Activated CD8-positive, alpha-beta memory T cell treated with anti-CD3 and anti-CD28 coated beads, Interleukin-2, amount 10 ng/mL, durations not matched to agents 7 days and 5 days (primary cell): ENCODE measurements at places on chromosomes 16 and 17. TPM values are rescaled to one million over a fixed set of nuclear protein-coding genes. Genes with fewer than 3 reads are reported as not detected.
A peak's percentile ranks its signal among the peaks of the same experiment; 100 is the strongest.

- peak; percentile 67 for DNase-seq
- H3K36me3 ChIP-seq: peaks cover 10% of the 10 kb centered on the region
- no peak overlapping the region for H3K4me3 ChIP-seq
- H3K4me1 ChIP-seq: peaks cover 17% of the 10 kb centered on the region
Observed at GRCh38 chr17:5019475-5019956, 15.7 kb downstream of the SLC52A1 start.

DNA sequence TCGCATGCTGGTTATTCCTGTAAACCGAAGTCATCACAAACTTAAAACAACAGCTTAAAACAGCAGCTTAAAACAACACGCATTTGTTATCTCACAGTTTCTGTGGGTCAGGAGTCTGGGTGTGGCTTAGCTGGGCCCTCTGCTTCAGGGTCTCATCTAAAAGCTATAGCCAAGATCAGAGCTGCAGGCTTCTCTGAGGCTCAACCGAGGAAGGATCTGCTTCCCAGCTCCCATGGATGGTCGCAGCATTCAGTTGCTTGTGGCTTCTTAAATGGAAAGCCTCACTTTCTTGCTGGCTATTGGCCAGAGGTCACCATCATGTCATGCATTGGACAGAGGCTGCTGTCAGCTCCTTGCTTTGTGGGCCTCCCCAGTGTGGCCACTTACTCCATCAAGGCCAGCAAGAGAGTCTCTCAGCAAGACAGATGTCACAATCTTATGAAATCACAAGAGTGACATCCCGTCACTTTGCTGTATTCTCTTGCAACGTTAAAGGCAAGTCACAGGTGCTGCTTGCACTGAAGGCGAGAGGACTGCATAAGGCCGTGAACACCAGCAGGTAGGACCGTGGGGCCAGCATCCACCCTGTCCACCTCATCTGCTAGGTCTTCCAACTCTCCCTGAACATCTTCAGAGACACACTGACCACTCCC, 117.9 kb upstream of the TNRC6C start:
- H3K4me3 ChIP-seq: no peak overlapping the region
- peaks cover 41% of the 10 kb centered on the region for H3K4me1 ChIP-seq
- H3K27me3 ChIP-seq: peaks cover 8% of the 10 kb centered on the region
- DNase-seq: no peak
- peaks cover 5% of the 10 kb centered on the region for H3K36me3 ChIP-seq

DNA sequence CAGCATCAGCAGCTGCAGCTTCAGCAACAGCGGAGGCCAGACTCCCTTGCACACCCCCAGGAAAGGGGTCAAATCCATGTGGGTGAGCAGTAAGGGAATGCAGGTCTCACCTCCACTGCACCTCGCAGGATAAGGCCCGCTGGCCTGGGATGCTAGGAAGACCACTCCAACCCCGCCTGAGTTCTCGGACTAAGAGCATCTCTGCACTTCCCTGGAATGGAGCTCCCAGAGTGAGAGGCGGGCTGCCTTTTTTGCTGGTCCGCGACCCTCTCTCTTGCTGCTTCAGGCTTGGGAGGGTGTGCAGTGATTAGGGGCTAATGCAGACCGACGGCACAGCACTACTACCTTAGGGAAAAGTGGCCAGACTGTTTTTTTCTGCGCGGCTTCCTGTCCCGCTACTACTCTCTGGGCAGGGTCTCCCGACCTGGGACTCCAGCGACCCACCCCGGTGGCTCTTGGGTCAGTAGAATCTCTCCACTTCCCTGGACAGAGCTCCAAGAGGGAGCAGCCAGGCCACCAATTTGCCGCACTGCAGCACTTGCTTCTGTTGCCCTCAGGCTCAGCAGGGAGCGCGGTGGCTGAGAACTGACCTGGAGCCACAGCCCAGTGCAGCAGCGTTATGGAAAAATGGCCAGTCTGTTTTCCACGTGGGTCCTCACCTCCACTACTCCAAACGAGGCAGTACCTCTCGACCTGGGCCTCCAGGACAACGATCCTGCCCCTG, 480.4 kb downstream of the CDH8 start:
- H3K4me3 ChIP-seq: no peak overlapping the region
- no peaks in the 10 kb centered on the region for H3K36me3 ChIP-seq
- H3K27me3 ChIP-seq: no peaks in the 10 kb centered on the region
- no peaks in the 10 kb centered on the region for H3K4me1 ChIP-seq

DNA sequence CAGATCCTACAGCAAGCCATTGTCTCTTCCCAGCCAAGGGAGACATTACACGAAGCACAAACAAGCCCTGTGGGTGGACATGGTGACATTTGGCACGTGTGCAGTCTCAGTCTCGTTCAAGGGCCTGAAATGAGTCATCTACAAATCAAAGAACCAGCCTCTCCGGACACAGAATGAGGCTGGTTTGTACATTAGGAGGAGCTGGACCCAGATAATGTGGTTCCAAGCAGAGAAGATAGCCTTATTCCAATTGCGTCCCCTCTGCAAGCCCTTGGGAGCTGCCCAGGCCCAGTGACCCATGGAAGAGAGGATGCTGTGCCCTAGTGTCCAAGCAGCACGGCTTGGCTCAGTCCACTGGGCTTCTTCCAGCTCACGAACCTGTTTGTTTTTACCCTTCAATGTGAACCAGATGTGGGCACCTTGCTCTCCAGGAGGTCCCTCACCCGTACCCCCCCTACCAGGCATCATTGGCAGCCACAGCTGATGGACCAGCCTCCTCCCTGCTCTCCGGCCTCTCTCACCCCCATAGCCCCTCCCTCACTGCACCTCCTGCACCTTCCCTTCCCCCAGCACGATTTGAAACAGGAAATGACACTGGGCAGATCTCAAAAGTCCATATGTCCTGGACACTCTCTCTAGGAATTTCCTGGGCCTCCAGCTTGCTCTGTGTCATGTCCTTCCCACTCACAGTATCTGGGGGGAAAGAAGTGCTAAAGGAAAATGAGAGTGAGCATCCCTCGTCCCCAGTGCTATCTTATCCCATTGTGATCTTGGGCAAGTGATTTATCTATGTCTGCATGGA, 26.2 kb downstream of the KPNA2 start:
- peaks cover 6% of the 10 kb centered on the region for H3K27me3 ChIP-seq
- no peak overlapping the region for H3K4me3 ChIP-seq
- H3K27ac ChIP-seq: no peak overlapping the region
- DNase-seq: no peak

DNA sequence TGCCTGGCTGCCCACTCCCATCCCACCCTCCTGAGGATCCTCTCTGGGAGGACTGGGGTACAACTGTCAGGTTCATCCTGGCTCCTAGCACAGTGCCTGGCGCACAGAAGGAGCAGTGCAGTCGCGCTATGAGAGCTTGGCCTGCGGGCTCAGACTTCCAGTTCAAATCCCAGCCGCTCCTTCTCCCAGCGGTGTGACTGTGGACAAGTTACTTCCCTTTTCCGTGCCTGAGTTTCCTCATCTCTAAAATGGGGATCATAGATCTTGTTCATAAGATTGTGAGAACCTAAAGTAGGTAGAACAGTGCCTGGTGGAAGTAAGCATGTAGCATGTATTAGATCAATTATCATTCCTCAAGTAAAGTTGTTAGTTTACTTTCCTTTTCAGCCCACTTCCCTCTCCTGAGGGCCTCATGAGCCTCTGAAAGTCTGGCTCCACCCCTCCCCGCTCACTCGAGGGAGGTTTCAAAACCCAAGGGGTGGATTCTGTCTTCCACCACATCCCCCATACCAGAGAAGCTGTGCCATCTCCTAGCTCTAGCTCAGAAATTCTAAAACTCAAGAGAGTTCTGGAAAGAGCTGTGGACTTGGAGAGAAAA, 19.9 kb upstream of the COL1A1 start:
- no peak overlapping the region for H3K4me3 ChIP-seq
- DNase-seq: peak; percentile 62
- peaks cover 36% of the 10 kb centered on the region for H3K27me3 ChIP-seq
- no peak overlapping the region for H3K27ac ChIP-seq

CNGB1 gene
- total RNA-seq: not detected

DNA sequence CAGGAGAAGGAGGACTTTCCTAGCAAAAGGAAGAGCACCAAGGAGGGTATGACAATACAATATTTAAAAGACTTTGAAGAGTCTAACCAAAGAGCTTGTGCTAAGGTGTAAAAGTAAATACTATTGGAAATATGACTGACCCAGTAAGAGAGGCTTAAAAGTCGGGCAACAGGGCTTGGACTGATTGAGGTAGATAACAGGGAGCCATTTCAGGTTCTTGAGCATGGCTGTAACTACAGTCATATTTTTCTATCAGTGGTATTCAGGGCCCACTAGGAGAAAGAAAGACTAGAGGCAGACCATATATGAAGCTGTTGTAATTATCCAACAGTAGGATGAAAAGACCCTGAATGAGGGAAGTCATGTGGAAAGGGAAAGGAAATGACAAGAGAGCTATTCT, 62.3 kb downstream of the SMURF2 start:
- H3K4me3 ChIP-seq: peak overlapping the region; percentile 62
- no peaks in the 10 kb centered on the region for H3K27me3 ChIP-seq
- peak overlapping the region; percentile 84 for H3K27ac ChIP-seq
- H3K36me3 ChIP-seq: peaks cover 8% of the 10 kb centered on the region
- DNase-seq: no peak

DNA sequence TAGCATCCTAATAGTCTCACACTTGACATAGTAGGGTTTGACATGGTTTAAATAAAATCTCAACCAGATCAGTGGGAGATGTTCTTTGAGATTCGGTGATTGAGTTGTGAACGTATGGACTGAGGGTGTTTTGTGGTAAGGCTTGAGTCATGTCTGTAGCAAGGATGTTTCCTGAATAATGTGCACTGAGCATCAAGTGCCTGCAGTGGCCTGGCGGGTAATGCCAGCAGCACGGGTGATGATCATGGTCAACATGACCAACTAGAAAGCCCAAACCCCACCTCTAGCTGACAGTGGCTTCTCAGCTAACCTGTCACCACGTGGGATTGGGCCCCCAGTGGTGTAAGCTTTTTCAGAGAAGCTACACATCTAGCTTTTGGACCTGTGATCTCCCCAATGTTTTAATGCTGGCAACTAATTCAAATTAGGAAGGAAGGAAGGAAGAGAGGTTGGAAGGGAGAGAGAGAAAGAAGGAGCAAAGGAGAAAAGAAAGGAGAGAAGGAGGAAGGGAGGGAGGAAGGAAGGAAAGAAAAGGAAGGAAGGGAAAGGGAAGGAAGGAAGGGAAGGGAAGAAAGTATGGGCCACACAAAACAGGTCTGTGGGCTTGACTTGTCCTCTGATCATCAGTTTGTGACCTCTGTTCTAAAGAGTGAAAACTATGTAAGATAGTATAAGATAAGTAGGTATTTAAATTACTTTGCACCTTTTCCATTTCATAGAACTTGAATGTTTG, 55.4 kb downstream of the WWOX start:
- DNase-seq: peak; percentile 54
- no peak overlapping the region for H3K4me3 ChIP-seq
- H3K4me1 ChIP-seq: peaks cover 9% of the 10 kb centered on the region
- peak overlapping the region; percentile 29 for H3K27ac ChIP-seq
- H3K27me3 ChIP-seq: no peaks in the 10 kb centered on the region
